Stimulated activated CD4-positive, alpha-beta T cell treated with anti-CD3 and anti-CD28 coated beads, TNF-alpha, amount 100 ng/mL, for 24 hours (primary cell): ENCODE measurements at places on chromosomes 3 and 15.

- DNase-seq: no peak
These were observed 31.9 kb downstream of the ROBO2 start for GRCh38 chr3:77071809-77072208.

DNA sequence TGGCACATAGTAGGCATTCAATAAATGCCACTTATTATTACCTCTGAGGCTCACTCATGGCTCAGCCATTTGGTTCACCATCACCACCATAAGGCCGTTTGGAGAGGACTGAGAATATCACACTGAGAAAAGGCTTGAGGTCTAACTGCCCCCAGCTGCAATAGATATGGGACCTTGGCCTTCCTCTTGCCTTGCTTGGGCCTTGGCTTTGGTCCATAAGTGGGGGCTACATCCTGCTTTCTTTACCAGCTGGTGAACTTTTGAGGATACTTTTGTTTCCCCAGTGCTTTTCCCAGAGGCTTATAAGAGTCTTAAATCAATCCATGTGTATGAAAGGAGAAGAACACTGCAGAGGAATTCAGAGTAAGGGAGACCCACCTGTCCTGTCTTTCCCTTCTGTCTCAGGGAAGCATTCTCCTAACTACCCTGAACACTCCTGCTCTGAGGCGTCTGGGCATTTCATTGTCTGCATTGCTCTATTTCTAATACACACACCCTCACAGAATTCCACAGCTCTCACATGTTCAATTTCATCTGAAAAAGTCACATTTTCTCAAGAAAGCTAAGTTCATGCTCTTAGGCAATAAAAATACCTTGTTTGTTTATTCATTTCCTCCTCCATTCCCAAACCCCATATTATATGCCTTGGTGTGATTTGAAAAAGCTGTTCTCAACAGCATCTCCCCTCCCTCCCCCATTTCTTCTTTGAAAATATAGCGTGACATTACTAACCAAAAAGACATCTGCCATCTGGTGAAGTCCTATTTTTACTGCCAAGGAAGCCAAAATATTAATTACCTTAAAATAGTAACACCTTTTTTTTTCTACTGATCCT is 22.5 kb upstream of the KCNMB2 start:
- no peak for DNase-seq

DNA sequence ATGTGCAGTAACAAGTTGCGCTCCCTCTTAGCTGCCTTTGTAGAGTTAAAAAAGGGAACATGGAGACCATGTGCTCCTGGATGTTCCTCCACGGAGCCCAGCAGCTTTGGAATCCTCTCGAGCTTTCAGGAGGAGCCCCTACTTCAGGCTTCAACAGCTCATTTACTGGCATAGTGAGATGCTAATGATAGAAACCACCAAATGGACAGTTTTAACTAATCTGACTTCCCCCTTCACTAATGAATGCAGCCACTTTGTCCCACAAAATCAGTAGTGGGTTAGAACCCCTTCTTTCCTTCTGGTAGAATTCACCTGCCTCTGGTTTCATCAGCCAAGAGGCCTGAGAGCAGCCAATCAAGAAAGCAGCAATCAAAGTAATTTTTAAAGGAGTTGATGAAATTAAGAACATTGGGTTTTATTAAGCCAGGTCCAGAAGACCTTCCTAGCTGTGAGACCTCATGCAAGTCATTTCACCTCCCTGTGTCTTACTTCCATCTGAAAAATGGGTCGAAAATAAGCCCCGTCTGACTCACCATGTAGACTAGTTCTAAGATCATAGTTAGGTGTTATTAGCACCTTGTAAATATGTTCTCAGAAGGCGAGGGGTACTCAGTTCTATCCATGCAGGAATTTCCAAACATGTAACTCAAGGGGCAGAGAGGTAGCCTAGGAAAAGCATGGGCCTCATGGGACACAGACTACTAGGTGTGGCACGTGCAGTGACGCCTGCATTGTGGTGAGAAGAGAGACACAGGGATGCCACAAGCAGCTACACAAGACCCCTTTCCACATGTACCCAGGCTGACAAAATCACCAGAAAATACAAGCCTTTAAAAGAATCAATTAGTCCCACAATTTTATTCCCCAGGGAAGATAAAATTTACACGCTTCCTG is 179.7 kb upstream of the LPP start:
- DNase-seq: no peak

- no peak for DNase-seq
These were observed 19.2 kb downstream of the GNB4 start for GRCh38 chr3:179432021-179432420.

- DNase-seq: no peak
These were observed 12.0 kb downstream of the SEMA5B start for GRCh38 chr3:123015596-123015995.

GRCh38 chr3:21621181-21621651 is 129.8 kb downstream of the ZNF385D start:
- DNase-seq: no peak

- no peak for DNase-seq
These were observed 162.0 kb downstream of the KLF13 start for GRCh38 chr15:31488437-31489204.

DNA sequence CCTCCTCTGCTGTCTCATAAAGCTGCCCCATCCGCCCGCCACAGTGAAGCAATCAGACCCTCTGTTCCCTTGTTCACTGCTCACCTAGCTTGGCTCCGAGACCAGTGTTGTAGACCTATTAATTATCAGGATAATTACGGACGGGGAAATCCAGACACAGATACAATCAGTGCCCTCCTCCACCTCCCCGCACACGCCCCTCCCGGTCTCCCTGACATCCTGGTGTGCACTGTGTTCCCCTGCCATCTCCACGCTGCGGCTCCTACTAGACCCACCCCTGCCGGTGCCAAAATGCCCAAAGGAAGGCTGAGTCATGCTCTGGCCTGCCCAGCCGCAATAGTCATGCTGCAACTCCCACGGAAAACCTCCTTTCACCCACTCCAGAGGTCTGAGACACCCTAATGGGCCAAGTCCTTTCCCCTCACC is 277.3 kb upstream of the TLE3 start:
- DNase-seq: no peak

DNA sequence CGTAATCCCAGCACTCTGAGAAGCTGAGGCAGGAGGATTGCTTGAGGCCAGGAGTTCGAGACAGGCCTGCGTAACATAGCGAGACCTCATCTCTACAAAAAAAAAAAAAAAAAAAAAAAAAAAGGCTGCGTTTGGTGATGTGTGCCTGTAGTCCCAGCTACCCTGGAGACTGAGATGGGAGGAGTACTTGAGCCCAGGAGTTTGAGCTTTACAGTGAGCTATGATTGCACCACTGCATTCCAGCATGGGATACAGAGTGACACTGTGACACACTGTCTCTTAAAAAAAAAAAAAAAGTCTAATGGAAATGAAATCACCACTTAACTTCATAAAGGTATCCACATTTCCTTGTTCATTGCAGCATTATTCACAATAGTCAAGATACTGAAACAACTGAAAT is 65.5 kb downstream of the THBS1 start:
- DNase-seq: no peak

- DNase-seq: no peak
These were observed 15.7 kb upstream of the DYNC1LI1 start for GRCh38 chr3:32586356-32586755.

GRCh38 chr3:174202116-174202515 is 657.0 kb upstream of the NAALADL2 start:
- DNase-seq: no peak

DNA sequence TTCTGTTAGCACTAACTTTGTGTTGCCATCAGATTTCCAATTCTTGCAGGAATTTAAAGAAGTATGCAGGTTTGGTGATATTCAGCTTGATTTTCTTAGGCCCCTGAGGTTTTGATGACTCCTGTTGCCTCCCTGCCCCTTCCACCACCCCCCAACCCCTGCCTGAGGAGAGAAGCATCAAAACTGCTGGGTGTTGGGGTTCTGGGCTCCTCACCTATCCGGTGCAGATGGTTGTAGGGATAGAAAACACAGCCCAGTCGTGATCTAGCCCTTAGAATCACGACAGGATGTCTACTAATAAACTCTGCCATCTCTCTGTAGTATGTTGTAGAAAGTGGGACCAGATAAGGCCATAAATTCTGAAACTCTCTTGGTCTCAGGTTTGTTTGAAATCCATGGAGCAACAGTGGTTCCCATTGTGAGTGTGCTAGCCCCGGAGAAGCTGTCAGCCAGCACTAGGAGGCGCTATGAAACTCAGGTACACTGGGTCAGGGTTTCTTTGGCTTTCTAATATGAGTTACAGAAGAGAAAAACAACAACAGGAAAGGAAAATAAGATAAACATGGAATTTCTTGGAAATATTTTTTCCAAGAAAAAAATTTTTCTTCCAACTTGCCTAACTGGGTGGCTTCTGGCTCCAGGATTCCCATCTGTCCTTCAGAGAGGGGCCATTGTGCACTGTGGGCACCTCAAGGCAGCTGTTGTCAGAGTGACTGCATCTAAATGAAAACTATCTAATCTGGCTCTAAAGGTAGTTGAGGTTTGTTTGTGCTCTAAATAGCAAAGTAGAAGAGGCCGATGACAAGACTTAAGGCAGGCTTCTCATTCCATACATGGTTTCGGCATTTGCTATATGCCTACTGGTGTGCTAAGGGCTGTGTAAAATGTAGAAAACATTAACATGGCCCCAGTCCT is 8.7 kb downstream of the SRP14 start:
- no peak for DNase-seq

DNA sequence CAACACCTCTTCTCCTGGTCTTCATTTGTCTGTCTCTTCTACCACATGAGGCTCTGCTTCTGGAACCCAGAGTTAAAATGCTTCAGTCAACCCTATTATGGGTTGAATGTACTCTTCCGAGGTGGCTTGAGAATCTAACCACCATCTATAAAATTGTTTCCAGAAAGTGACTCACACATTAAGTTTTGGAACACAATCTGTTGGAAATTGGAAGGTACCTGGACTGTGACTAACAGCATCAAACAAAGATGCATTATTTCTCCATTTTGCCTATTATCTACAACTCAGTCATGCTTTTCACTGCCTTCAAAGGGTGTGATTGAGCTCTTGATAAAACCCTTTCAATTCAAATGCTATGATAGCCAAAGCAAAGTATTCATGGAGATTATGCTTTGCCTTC is 499.0 kb upstream of the SEMA6D start:
- no peak for DNase-seq
